T follicular helper cell (primary cell): ENCODE measurements at places on chromosomes 3 and 15.

- no peak for DNase-seq
These were observed 108.8 kb upstream of the MCTP2 start for GRCh38 chr15:94122516-94122915.

DNA sequence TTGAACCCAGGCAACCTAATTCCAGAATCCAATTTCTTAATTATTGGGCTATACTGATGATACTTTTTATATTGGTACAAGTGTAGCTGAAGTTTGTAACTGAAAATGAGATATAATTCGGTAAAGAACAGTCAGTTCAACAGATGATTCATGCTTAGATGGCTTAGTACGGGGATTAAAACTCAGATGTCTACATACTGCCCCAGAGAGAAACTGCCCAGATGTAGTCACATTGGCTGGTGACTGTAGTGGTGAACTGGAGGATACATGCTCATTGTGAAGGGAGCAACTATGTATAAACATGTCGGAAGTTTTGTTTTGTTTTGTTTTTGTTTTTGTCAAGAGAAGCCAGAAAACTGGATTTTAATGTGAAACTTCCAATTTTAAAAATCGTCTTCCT is 179.6 kb downstream of the ADAMTSL3 start:
- no peak for DNase-seq

GRCh38 chr3:55484801-55485791 is 2.0 kb downstream of the WNT5A start:
- DNase-seq = no peak

GRCh38 chr3:188939814-188940572 is 231.8 kb upstream of the TPRG1 start:
- no peak for DNase-seq
